ENCODE measurements at places on chromosomes 13 and 19.

- no peak for DNase-seq
These were observed 20.6 kb upstream of the UQCRFS1 start for GRCh38 chr19:29233591-29233990.

GRCh38 chr13:28056426-28056825 is 44.0 kb downstream of the FLT3 start:
- DNase-seq, result no peak

DNA sequence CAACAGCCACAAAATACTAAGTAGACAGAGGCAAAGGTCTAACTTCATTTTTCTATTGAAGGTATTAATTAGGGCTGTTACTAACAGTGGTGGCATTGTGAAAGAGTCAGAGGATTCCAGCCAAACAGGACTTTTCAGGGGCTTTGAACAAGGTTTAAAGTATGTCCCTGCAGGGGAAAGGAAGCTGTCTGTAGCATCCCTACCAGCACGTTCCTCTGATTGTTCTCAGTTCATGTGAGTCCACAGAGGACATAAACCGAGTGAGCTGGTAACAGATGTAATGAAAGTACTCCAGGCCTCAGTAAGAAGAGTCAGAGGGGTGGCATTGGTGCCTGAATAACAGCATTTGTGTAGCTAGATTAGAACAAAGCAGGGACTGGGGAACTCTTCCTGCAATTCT is 15.3 kb upstream of the SPATA13 start:
- no peak for DNase-seq

GRCh38 chr13:103134271-103134670 is 68.1 kb upstream of the SLC10A2 start:
- no peak for DNase-seq

GRCh38 chr13:69704311-69704710 is 403.3 kb upstream of the ATXN8OS start:
- no peak for DNase-seq

GRCh38 chr19:14031719-14032480 is at the start of gene IL27RA:
Gene IL27RA (plus strand): TSS chr19:14031762. CDS start chr19:14031873, 111 bp downstream.
- DNase-seq, result peak; percentile 45

GRCh38 chr13:43988302-43988701 is 108.6 kb downstream of the LACC1 start:
- DNase-seq, result no peak

- DNase-seq, result no peak
These were observed 12.6 kb downstream of the ZNF528 start for GRCh38 chr19:52410276-52410675.

DNA sequence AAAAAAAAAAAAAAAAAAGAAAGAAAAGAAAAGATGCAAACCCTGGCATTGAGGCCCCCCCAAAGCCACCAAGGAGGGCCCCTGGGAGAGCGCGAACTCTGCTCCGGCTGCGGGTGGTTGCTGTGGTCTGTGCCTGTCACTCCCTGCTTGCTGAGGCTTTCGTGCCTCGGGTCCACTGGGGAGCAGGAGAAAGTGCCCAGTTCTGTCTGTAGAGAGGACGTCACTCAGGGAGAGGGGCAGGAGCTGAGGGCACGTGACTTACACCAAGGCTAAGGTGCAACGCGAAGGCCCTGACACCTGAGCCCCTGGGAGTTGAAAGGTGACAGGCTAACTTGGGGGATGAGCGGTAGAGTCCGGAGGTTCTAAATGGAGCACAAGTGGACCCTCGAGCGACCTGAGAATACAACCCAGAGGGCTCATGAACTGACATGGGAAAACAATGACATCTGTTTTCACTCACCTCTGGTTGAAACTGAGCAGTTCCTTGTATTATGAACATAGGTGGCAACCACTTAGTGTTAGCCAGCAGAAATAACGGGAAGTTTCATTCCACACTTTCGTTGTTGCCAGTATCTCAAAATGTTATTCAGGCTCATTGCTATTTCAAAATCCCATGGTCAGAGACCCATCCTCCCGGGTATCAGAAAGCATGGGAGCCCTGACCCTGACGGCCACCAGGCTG is 69.2 kb upstream of the TM9SF2 start:
- DNase-seq, result no peak

DNA sequence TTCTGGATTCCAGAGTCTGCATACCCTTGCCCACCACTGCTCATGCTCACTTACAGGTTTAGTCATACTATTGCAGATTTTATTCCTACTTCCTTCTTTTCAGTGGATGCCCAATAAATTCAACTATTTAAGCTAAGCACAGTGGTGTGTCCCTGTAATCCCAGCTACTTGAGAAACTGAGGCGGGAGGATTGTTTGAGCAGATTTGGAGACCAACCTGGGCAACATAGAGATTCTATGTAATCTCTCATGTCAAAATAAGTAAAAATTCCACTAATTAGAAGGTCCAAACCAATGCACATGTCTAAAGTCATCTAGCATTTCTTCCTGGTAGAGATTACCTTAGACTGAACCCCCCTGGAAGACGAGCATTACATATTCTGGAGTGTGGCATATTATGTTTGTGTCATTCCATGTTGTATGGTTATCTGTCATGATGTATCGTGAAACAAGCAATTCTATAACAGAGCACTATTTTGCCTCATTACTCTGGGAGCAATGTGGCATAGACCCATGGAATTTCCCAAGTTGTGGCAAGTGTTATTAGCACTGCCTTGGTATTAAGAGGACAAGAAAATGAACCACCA is 8.3 kb downstream of the HMGB1 start:
- no peak for DNase-seq

DNA sequence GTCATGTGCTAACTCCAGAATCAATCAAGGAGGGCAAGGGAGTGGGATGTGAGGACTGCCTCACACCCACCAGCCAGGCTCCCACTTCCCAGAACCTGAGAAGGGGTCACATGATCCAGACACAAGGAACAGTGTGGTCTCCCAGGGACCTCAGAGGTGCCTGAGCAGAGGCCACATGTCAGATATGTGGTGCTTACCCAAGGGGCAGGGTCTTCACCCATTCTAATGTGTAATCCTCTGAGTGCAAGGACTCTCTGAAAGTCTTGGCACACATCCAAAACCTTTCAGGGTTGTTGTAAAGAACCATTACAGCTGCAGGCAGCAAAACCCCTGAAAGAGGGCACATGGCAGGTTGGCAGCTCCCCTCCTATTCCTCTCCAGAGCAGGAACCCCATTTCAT is 656.6 kb downstream of the UQCRFS1 start:
- DNase-seq, result no peak

GRCh38 chr13:31356991-31357390 is 157.2 kb downstream of the B3GLCT start:
- DNase-seq, result no peak

- peak; percentile 96 for DNase-seq
These were observed 18.3 kb downstream of the ARID3A start for GRCh38 chr19:944171-944567.

GRCh38 chr13:110324026-110324749 is 17.1 kb downstream of the COL4A2 start:
- no peak for DNase-seq

- no peak for DNase-seq
These were observed 12.3 kb downstream of the RBM26 start for GRCh38 chr13:79393564-79394249.

DNA sequence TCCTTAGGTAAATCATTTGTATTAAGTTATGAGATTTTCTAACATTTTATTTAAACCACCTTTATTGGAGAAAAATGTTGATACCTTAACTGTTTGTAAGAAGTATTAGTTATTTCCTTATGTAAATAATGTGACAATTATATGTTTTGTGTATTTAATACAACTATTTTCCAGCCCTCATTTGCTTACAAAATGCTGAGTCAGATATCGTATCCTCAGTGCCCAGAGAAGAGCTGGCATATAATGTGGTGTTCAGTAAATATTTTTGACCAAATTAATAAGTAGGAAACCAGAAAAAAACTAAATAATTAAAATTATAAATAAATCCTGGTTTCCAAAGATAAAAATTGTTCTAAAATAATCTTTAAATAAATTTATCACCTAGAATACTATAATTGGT is 140.2 kb upstream of the PCDH17 start:
- no peak for DNase-seq

DNA sequence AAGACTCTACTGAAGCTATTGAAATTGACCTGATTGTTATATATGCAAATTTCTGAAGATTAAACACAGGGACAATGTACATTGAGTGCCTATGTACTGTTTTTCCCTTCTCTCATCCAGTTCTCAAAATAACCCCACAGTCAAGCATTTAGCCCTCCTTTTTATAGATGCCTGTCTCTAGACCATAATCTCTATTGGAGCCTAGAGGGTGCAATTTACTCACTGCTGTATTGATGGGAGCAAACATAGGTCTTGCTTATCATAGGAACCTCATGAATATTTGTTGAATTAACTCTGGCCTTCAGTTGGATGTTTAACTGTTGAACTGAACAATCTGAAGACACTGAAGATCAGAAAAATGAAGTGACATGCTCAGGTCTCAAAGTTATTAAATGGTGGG is 183.0 kb downstream of the RFC3 start:
- DNase-seq, result no peak

- DNase-seq, result no peak
These were observed 112.1 kb upstream of the SOX1 start for GRCh38 chr13:111954661-111955411.

DNA sequence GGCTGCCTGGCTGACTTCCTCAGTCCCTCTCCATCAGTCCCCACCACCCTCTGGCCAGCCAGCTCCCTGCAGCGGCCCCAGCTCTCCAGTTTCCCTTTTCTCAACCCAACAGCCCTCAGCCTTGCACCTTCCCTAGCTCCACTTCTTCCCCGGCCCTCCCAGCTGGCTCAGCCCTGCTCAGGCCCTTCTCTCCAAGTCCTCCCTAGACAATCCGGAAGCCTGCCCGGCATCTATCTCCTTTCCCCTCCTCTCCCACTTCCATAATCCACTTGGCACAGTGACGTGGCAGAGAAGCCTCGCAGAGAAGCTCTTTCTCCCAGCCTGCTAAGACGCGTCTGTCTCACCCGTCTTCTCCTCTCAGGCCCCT is 1.1 kb downstream of the UBXN6 start:
- peak; percentile 83 for DNase-seq

DNA sequence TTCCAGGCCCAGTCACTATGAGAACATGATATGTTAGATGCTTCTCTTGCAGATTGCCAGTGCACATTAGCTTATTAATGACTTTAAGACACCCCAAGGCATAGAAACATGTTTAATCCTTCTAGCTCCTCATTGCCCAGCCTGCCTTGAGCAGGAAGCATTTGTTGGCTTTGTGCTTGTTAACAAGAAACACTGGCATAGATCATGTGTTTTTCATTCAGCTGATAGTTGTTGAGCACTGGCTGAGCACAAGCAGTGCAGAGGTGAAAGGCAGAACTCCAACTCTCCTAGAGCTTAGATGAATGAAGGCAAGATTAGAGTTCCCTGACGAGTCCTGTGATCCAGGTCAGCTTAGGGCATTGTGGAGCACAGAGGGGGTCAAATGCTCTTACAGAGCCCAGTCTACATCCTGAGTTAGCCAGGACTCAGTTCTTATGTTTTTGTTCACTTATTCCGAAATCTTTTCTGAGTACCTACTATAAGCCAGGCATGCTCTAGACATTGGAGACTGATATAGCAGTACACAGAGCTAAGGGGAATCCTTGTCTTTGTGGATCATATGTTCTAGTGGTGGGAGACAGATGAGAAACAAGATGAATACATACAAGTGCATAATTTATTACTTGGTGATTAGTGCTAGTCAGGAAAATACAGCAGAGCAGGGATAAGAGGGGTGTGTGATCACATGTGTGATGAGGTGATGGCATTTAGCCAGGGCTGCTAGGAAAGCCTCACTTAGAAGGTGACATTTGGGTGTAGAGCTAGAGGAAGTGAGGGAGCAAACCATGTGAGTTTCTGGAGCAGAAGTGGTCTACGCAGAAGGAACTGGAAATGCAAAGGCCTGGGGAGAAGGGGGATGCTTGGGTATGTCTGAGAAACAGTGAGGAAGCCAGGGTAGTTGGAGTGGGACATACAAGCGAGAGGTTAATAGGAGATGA is 101.2 kb downstream of the WASF3 start:
- no peak for DNase-seq

DNA sequence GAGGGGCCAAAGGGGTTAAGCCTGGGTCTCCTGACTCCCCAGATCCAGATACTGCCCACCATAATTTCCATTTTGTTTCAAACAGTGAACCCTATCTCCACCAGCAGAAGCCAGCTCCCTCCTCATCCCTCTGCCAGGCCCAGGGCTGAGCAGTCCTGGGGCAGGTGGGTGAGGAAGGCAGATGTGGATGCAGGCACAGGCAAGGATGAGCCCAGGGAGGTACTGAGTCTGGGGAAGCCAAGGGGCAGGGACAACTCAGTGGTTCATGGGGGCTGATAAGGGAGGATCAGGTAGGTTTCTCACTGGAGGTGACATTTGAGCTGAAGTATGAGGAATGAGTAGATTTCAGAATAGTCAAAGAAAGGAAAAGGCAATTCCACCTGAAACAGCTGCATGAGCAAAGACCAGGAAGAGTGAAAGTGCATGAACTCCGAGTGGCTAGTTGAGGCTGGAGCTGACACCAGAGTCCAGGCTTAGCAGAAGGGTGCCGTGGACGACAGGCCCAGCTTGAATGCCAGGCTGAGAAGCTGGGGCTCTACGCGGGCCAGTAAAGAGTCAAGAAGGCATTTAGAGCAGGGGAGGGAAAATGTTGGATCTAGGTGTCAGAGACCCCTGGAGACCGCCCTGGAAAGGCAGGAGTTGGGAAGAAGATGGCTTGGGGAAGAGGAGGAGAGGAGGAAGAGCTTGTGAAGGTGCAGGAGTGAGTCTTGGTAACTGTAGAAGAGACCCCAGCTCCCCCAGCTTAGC is 10.3 kb downstream of the CIC start:
- DNase-seq, result no peak

GRCh38 chr13:22427066-22427465 is 753.7 kb upstream of the SGCG start:
- peak; percentile 14 for DNase-seq

- peak; percentile 64 for DNase-seq
These were observed 4.6 kb downstream of the SPRY2 start for GRCh38 chr13:80336370-80336769.

All from fibroblast of villous mesenchyme (primary cell).